Hematopoietic multipotent progenitor cell treated with erythropoietin and hydrocortisone succinate and interleukin-3 and kit ligand, for 15 days (in vitro differentiated cells): ENCODE measurements at places on chromosomes 4 and X.

DNA sequence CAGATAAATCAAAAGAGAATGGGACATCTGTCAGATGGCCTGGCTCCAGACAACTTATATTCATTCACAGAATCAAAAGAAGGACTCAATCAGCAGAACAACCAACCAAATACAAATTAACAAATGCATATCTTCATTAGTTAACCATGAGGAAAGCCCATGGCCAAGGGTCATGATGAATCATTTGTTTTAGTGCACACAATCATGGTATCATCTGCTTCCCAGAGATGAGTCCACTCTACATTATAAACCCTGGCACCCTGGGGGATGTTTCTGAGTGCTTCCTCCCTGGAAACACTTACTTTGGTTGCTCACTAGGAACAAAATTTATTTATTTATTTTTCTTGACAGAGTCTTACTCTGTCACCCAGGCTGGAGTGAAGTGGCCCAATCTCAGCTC is 453.3 kb upstream of the HS3ST1 start:
- DNase-seq: no peak

GRCh38 chrX:153511784-153512500 is 5.5 kb upstream of the ATP2B3 start:
- no peak for DNase-seq

DNA sequence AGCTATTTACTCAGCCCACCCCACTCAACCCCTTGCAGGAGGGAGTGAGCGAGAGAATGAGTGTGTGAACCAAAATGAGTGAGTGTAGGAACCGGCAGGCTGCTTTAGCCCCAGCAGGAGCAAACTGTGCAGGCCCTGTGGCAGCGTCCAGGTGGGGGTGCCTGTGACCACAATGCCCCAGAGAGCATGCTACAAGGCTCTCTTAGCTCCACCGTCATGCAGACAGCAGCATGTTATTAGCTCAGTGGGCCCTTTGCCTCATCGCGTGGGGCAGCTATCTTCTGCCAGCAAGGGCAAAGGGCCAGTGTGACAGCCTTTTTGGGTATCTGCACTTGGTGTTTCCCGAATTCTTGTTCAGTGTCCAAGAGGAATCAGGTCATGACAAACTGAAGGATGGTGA is 271.3 kb downstream of the GPM6A start:
- no peak for DNase-seq

DNA sequence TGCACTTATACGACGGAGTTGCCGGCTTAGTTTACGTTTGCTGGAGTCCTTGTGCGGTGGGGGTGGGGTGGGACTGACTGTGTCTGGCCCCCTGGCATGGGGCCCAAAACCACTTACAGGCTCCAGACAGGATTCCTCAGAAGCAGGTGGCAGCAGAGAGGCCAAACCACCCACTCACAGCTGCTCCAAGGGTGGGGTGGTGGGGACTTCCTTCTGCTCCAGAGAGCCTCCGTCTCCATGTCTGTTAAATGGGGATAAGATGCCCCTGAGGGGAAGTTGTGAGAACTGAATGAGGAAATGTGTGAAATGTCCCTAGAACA is 36.7 kb downstream of the PSAPL1 start:
- no peak for DNase-seq

- DNase-seq: no peak
These were observed 72.4 kb upstream of the TLR2 start for GRCh38 chr4:153611679-153612078.

GRCh38 chr4:80294206-80294605 is 27.7 kb downstream of the FGF5 start:
- no peak for DNase-seq

DNA sequence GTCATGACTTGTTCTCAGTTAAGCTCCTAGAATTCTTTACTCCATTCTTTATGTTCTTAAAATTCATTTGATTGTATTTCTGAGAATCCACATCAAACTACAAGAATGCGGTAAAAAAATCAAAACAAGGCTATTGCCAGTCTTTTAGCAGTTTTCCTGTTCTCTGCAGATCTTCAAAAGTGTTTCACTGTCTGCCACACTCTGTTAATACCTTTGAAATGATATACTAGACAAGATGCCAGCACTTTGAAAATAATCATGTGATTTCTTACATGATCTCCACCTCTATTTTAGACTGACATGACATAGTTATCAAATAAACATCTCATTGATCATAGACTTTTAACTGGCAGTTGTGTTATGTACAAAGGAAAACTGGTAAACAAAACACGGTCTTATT is 30.1 kb upstream of the GPRIN3 start:
- no peak for DNase-seq

DNA sequence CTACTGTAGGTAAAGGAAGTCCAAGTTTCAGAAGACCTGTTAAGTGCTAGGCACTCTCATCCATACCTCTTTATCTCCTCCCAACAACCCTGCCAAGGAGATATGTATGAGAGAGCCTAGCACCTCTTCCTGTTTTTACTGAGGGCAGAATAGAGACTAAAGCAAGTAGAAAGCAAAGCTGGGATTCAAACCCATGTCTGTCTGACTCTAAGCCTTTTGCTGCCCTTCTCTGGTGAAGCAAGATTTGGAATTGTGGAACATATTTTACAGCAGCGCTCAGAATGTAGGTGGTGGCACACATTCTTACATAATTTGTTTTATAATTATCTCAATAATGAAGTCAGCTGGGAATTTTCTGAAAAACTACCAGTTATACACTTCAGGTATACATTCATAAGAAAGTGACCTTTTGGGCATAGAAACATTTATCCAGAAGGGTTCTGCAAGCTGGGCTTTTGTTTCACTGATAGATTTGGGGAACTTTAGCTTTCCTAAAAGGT is 41.7 kb downstream of the SEPTIN11 start:
- no peak for DNase-seq

GRCh38 chrX:7635604-7636003 is 207.4 kb upstream of the VCX start:
- no peak for DNase-seq

GRCh38 chr4:80507507-80507906 is 172.0 kb downstream of the CFAP299 start:
- DNase-seq: no peak

DNA sequence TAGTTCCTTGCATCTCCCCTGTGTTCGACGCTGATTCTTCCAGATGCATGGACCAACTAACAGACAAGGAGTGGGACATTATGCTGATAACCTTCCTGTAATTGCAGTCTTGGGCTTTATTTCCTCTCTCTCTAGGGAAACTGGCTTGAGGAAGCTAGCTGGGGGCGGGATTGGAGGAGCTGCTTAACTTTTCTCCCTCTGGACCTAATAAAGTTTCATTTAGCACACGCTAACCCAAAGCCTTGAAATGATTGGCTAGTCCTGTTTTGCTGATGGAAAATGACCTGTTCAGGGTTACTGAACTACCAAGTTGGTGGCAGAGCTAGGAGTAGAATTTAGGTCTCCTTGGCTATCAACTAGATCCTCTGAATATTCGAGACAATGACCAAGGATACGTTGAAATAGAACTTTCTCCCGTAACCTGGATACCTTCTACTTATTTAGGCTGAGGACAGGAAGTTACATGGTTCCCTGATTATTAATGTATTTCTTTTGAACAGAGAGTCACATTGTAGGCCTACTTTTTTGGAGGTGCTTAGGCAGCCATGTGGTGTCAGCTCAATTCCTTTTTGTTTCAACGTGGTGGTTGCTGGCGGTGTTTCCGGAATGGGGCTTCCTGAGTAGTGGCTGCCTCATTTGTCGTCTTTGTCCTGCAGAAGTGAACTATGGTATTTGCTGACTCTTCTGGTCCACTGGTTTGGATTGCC is 2.0 kb downstream of the PGK1 start:
- DNase-seq: no peak

DNA sequence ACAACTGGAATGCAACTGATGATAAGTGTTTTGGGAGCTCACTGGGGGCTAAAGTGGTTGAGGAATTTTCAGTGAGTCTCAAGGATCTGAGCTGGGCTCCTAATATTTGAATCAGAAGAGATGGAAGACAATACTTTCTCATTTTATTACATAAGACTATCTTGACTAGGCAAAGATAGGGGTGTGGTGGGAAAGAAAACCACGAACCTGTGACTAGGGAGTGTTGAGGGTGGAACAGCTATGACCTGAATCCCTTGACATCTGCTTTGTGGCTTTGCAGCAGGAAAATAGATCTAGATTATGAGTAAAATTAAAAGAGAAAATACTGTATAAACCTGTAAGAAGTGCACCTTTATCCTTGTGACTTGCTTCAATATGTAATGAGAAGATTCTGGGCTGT is 295.1 kb upstream of the TEX13A start:
- no peak for DNase-seq

DNA sequence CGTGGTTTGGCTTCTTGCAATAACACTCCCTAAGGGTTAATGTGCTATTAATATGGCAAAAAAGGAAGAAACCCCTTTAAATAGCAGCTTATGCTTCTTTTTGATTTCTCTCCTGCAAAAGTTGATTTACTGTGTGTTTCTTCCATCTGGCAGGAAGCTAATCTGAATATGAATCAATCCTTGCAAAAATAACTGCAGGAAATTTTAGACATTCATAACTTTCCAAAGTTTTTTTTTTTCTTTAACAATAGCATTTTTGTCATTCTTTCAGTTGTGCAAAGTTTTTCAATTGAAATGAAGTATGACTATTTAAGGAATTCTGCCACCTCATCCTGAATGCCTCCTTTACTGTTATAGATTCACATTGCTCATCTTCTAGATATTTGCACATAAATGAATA is 115.6 kb downstream of the SPANXA1 start:
- DNase-seq: no peak

DNA sequence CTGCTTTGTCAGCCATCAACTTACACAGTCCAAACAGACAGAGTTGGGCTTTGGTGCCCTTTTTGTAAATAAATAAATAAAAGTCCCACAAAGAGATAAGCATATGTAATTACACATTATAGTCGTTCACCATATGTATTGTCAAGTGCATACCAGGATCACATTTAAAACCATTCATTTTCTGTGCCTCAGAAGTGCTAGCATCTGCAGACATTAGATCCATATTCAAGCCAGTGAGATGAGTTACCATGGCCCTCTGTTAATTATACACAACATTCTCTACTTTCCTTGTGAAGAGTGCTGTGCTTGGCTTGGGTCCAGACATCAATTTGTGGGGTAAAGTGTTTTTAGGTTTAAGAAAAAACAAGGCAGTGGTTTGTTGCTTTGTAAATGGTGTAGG is 76.8 kb downstream of the ENOX2 start:
- DNase-seq: no peak

DNA sequence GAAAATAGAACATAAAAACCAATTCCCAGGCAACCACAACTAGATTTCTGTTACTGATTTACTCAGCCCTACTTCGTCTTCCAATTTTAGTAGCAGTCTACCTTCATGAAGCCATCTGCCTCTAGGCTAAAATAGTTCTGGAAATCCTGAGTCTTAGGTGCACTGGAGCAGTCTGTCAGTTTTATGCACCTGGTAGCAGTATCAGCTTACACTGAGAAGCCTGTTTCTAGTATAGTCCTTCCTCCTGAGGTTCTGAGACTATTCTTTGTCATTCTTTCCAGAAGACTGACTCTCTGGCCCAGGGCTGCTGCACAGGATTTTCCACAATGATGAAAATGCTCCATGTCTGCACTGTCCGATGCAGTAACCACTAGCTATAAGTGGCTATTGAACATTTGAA is 16.9 kb upstream of the HPRT1 start:
- no peak for DNase-seq

DNA sequence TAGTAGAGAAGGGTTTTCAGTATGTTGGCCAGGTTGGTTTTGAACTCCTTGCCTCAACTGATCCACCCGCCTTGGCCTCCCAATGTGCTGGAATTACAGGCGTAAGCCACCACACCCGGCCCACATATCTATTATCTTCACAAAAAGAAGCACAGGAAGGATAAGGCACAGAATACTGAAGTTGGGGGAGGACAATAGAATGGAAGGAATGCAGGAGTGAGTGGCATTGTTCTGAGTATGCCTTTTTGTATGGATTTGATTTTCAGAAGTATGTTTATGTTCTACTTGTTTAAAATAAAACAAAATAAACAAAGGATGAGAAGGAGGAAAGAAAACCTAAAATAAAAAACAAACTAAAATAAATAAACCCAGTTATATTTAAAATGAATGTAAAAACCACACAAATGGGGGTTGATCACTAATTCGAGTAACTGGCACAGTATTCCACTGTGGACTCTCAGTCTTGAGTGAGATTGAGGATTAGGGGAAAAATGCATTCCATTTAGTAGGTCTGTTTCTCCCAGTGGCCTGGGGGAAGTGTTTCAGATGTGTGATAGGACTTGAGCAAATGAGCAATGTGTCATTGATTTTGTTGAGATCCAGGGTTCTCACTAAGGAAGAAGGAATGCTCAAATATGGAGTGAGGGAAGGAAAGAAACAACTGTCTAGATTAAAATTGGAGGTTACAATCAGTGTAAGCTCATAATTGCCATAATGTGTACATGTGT is 109.0 kb upstream of the C1QTNF7 start:
- DNase-seq: no peak

- DNase-seq: no peak
These were observed 2.2 kb downstream of the NEXMIF start for GRCh38 chrX:74922922-74923543.

DNA sequence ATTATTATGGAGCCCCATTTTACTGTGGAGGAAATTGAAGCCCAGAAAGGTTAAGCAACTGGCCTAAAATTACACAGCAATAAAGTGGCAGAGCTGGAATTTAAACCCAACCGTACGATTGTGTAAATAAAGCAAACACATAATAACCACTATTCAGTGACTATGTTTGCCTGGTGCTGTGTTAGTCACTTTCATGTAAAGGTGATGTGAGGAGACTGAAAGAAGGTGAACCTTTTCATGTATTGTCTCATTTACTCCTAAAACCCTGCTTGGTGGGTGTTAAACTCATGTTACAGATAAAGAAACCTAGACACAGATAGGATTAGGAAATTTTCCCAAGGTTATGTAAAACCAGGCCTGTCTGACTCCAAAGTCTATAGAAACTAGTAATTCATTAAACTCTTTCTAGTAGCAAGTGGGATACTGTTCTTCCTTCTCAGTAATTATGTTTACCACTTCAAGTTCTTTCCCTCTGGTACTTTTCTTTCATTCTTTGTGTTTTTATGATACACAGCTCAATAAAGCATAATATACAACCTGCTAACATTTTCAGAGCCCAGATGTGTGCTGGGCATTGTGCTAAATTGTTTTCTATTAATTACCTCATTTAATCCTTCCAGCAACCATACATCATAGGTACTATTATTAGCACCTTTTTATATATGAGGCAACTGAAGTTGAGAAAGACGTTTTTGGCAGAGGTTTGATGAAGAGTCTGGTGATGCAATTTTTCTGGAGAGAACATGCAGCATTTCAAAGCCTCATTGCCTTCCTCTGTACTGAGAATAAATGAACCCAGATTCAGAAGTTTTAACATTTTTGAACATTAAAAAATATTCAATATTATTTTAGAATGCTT is 202.7 kb downstream of the SPRY1 start:
- no peak for DNase-seq

- no peak for DNase-seq
These were observed 177.7 kb downstream of the RAPGEF2 start for GRCh38 chr4:159280442-159281172.

- DNase-seq: no peak
These were observed 109.0 kb upstream of the DDIT4L start for GRCh38 chr4:100299046-100299840.
